ENCODE measurements at places on chromosomes 7 and 10.

DNA sequence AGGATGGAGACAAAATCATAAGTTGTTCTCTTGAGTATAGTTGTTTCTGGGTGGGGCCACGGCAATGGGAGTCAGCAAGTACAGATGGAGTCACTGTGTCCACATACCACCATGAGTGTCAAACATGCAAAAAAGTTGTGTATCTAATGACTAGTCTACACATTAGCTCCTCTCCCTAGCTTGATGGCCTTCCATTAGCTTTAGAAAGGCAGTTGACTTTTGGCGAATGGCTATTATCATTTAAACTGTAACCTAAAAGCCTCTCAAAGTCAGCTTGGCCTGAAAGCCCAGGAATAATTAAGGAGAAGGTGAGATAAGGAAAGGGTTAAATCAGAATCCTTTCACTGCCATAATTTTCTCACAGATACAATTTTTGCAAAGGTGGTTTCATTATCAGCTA is 95.5 kb upstream of the MEOX2 start:
- no peak for DNase-seq

DNA sequence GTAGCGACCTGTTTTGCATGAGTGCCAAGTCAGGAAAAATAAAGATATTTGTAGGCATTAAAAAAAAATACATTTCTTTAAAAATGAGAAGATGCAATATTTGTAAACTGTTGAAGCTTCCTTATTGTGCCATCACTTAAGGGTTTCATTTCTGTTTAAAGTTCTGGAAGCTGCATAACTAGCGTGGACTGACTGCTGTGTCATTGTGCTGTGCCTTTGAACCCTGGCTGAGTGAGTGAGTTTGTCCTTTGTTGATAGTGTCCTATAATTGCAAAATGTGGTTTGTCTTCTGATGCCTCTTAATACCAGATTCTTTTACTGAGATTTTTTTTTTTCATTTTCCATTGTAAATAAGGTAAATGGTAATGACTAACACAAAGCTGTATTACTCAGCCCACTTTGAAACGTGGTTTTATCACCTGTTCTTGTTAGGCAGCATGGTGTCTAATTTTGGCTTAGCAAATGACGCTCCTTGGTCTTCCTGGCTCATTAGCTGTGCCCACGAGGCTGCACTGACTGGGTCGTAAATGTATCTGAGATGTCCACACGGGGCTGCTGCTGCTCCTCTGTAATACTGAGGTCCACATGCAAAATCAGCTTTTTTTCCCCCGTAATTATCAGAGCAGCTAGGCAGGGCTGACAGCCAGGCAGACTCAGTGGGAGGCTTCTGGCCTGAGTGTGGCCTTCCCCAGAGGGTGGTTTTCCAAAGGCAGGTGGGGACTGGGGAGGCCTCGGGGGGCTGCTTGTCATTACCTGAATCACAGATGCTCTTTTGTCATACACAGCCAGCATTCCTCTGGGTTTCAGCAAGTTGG is 14.8 kb downstream of the ZSCAN25 start:
- DNase-seq, result peak; percentile 59

DNA sequence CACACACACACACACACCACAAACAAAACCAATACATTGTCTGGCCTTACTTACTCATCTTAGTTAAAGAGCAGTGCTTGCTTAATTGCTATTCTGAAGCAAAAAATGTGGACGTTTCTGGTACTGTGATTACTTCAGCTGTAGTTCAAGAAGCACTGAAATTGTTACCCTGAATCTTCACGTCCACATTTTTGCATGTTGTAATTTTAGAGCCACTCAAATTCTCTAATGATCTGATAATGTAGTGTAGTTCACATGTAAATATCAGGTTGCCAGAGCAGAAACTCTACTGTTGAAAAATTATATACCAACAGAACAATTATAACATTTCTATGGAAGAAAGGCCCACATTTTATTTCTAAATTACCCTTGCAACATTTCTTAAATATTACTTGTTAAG is 1451.1 kb downstream of the GATA3 start:
- no peak for DNase-seq

- peak; percentile 49 for DNase-seq
Measured at GRCh38 chr10:14971867-14972448, 12.8 kb downstream of the MEIG1 start.

DNA sequence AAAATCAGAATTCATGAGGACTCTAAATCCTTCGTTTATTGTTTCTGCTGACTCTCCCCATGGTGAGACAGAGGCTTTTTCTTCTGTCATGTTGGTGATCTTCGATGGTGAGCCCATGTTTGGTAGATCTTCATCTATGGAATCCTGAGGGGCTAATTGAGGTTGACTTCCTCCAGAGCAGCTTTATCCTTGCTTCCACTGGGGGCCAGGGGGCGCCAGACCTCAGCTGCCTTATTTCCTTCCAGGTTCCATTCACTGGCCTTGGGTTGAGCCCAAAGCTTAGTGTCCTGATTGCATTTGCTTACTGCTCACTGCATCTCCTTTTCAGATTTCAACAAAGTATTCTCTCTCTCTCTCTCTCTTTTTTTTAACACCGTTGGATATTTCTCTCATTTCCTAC is 80.7 kb downstream of the GCC1 start:
- DNase-seq, result peak; percentile 70

DNA sequence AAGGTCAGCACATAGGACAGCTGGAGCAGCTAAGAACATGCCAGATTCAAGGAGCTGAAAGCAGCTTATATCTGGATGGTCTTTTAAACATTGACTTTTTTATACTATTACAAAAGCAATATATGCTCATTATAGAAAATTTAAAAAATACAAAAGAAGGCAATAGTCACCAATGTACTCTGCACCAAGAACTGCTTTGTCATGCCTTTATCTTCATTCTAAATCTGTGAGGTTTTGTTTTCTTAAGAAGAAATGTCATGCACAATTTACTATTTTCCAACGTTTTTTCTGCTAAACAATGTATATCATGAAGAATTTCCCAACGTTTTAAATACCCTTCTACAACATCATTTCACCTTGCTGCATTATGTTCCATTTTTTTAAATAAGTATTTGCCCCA is 2.8 kb downstream of the LIPM start:
- DNase-seq, result no peak

- no peak for DNase-seq
Measured at GRCh38 chr10:12711350-12711708, 290.2 kb downstream of the CCDC3 start.

- no peak for DNase-seq
Measured at GRCh38 chr7:134453518-134453917, 5.4 kb downstream of the AKR1B1 start.

DNA sequence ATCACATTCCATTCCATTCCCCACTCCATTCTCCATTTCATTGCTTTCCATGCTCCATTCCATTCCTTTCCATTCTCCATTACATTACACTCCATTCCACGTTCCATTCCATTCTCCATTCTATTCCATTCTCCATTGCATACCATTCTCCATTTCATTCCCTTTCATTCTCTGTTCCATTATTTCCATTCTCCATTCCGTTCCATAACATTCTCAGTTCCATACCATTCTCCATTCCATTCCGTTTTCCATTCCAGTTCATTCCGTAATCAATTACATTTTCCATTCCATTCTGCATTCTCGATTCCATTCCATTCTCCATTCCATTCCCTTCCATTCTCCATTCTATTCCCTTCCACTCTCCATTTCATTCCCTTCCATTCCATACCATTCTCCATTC is 86.4 kb downstream of the NSUN6 start:
- no peak for DNase-seq

DNA sequence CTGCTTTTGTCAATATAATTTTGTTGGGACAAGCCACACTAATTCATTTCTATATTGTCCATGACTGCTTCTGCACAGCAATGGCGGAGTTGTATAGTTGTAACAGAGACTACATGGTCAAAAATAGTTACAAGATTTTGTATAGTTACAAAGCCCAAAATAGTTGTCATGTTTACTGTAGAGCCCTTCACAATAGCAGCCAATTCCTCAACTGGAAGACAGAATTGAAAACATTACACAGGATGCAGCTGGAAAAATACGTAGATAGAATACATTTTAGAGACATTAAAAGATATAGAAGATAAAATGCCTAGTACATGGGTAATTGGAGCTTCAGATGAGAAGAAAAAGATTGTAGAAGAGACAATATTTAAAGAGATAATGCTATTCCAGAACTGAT is 156.4 kb upstream of the FEZF1 start:
- no peak for DNase-seq

- DNase-seq, result no peak
Measured at GRCh38 chr10:55641601-55642000, 719.5 kb downstream of the ZWINT start.

DNA sequence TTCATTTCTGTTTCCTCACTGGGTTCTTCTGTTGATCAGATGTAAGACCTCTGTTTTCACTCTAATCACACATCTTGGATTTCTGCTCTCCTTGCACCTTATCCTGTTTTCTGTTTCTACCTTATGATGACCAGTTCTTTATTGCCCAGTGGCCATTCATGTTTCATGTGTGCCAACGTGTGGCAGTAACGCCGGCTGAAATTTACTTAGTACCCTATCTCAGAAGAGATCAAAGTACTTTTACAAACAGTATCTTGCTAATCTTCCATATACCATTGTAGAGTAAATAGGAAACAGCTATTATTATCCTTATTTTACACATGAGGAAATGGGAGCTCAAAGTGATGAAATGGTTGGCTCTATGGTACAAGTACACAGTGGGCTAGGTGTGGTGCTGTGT is 74.0 kb downstream of the GATA3 start:
- no peak for DNase-seq

GRCh38 chr10:128879441-128880140 is 587.5 kb upstream of the MGMT start:
- no peak for DNase-seq

DNA sequence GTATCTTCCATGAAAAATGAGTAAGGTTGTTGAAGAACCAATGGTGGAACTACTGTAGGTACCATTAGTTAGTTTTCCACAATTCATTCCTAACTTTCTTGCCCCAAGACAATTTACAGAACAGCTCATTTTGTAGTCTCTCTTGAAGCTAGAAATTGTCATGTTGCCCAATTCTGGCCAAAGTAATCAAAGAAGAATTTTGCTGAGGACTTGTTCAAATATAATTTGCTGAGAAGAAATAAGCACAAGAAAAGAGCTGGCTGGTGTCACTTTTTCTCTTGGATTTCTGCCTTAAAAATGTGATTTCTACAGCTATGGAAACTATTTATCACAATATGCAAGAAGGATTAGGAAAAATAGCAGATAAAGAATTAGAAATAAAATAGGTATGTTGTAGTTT is 199.2 kb upstream of the SEMA3A start:
- no peak for DNase-seq

DNA sequence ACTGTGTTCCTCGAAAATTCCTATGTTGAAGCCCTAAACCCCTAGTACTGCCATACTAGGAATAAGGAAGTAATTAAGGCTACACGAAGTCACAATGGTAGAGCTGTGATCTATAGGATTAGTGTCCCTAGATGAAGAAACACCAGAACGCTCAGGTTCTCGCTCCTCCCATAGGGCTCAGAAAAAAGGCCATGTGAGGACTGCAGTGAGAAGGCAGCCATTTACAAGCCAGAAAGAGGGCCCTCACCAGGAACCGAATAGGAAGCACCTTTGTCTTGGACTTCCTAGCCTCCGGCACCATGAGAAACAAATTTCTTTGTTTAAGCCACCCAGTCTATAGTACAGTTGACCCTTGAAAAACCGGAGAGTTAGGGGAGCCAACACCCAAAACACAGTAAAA is 46.2 kb downstream of the CACUL1 start:
- peak; percentile 95 for DNase-seq

DNA sequence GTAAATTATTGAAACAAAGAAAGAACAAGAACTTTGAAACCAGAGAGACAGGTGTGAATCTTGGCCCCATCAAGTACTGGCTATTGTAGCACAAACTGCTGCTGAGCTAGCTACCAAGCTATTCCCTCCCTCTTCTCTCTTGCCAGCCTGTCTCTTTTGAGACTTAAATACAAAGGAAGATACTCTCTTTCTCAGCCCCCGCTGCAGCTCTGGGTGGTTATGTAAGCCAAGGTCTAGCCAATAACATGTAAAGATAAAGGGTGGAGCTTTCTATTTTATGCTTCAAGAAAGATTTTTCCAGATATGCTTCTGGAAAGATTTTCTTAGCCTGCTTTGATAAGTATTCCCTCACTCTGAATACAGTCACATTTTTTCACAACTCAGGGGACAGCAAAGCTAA is 17.2 kb downstream of the BAZ1B start:
- DNase-seq, result no peak

DNA sequence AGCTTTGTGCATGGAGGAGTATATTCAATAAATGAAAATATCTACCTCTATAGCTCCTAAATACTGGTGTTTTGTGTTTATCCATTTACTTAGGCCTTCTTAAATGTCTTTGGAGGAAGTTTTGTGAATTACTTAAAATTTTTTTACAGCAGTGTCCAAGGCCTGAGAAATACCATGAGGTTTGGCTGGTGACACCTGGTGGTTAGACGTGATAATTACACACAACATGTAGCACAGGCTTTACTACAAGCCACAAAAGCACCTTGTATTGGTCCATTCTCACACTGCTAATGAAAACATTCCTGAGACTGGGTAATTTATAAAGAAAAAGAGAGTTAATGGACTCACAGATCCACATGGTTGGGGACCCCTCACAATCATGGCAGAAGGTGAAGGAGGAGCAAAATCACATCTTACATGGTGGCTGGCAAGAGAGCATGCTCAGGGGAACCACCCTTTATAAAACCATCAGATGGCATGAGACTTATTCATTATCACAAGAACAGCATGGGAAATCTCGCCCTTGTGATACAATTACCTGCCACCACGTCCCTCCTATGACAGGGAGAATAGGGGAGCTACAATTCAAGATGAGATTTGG is 20.6 kb downstream of the HYAL4 start:
- DNase-seq, result peak; percentile 88

DNA sequence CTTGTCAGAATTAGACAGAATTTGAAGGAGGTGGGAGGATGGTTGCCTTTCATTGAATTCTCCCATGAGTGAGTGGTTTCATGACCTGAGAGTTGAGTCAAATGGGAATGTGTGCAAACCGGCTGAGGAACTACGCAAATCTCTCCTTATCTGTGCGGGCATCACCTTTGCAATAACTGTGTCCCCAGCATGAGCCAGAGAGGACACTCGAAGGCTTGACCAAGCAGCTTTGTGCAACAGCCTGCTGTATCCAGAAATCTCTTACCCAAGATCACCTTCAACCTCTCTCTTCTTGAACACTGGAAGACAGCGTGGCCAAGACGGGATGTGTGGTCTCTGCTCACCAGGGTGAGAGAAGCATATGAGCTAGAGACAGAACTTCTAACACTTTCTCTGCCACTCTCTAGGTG is 93.8 kb upstream of the IKZF1 start:
- no peak for DNase-seq

GRCh38 chr10:35925493-35925892 is 283.4 kb upstream of the FZD8 start:
- DNase-seq, result no peak

DNA sequence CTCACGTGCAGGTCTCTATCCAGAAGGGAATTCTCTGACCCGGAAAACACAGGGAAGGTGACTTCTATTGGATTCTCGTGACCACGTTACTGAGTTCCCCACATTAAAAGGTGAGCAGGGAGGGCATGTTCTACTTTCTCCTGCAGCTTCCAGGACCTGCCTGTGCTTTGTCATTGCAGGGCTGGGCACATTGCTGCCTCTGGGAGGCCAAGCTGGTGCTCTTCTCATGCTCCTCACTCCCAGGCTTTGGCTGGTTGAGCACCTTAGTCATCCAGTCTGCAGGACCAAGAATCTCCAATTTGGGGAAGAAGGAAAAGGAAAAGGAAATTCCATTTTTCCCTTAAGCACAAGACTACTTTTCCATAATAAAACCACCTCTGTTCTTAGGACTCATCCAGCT is 86.5 kb upstream of the TMEM72 start:
- no peak for DNase-seq

All from SK-MEL-5 (cell line).